HFF-Myc (cell line): ENCODE measurements at places on chromosomes 5 and 9.
A peak's percentile ranks its signal among the peaks of the same experiment; 100 is the strongest.

DNA sequence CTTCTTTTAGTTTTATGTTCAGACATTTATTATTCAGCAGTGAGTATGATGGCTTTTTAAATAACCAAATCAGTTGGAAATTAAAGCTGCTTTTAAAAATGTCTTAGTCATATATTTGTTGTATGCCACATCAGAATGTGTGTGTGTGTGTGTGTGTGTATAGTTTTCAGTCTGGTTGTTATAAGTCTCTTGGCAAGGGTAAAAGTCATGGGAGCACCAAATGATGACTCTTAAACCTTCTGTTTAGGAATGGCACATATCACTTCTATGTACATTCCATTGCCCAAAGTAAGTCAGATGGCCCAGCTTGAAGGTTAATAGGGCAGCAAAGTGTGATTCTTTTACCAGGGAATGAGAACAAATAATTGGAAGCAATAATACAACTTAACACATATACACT lies 135.9 kb downstream of the RNF180 start:
- DNase-seq: no peak

DNA sequence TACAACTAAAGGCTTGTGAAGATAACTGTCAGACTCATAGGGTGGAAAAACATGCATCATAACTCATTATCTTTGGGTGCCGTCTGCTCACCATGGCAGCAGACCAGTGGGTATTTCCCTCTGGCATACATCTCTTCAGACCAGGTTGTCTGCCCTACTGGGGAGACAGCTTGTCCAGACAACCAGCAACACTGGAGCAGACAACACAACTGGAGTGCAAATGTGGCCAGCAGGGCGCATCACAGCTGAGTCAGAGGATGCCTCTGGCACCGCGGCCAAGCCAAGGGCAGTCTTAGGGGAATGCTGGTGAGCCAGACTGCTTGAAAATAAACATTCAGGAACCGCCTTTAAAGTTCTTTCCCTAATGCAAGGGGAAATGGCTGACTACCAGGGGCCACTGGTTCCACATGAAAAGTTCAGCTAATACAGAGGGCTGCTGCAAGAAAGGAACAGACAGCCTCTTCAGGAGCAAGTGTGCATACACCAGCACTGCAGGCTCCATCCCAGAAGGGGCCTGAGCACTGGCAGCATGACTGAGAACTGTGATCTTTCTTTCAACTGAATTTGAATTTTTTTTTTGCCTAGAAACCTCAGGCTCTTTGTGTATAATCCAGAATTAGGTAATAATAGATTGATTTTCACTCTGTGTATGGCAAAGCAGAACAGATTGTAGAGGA lies 77.3 kb downstream of the MAMDC2 start:
- DNase-seq: peak; percentile 76

- DNase-seq: no peak
Observed at GRCh38 chr5:172915514-172915913, 43.7 kb upstream of the RPL26L1 start.

GRCh38 chr9:93451849-93452709 lies 594 bp downstream of the FAM120A start:
- no peak for DNase-seq

DNA sequence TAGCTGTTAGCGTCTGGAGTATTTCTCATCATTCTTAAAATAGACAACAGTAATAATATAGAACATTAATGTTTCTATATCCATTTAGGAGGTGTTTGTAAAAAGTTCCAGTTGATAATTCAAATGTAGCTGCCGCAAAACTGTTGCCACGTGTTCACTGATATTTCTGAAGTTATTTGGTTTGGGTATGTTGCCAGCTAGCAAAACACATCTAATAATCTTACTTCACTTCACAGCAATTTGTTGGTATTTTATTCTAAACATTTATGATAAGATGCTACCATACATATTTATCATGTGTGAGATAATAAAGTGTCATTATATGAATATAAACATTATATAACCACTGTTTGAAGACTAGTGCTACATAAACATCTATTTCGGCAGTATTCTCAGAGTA lies 101.6 kb downstream of the CDH12 start:
- DNase-seq: no peak

DNA sequence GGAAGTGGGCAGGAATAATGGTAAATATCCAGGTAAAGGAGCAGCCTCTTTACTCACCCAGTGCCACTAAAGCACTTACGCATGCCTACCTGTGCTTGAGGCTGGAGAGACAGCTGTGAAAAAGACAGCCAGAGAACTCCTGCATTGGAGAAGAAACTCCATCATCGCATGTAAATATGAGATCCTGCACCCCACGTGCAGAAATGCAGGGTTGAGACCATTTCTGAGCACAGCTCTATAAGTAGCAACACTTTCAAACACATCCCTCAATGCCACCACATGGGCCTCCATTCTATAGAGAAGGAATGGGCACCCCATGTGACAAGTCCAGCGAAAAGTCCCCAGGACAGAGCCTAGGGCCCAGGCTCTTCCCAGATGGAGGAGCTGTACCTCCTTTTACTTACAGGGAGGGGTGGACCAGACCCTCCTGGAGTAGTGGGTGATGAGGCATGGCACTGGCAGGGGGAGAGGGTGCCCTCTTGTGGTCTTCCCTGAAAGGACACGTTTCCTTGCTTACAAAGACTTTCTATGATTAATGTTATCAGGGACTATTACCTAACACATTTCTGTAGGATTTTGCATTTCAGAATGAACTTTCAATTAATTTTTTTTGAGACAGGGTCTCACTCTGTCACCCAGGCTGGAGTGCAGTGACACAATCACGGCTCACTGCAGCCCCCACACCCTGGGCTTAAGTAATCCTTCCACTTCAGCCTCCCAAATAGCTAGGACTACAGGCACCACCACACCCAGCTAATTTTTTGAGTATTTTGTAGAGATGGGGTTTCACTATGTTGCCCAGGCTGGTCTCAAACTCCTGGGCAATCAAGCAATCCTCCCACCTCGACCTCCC lies 55.3 kb upstream of the IL17B start:
- no peak for DNase-seq

- DNase-seq: no peak
Observed at GRCh38 chr5:6125781-6126180, 252.6 kb downstream of the MED10 start.

- no peak for DNase-seq
Observed at GRCh38 chr5:157233515-157233914, 32.4 kb upstream of the CYFIP2 start.

DNA sequence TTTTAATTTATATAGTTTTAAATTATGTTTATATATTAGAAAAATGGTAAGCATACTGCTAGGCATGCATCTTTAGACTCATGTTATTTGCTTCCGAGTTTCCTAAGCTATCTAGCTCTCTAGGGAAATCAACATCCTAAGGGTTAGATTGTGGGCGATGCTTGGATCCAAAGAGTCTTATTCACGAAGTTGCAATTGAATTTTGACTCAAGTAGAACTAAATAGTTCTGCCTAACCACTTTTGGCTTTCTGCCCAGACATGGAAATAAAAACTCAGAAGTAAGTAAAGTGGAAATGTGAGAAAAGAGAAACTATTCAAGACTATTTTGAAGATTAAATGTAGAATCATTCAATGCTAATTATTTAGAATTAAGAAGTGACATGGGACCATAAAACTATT lies 440.4 kb downstream of the CDH18 start:
- no peak for DNase-seq

GRCh38 chr9:123615381-123615780 lies 259.4 kb downstream of the CRB2 start:
- DNase-seq: no peak

DNA sequence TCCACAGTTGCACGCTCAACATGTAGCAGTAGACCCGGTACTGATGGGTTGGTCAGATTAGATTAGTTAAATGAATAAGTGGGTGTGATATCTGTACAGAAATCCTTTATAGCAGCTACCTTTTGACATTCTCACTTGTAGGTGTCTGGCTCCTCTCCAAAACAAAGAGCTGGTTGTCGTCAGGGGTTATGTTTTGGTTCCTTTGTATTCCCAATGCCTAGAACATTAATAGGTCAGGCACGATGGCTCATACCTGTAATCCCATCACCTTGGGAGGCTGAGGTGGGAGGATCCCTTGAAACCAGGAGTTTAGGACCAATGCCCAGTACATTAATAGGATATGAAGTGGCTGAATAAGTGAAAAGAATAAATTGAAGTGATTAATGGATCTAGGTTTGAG lies 182.1 kb downstream of the SNCAIP start:
- DNase-seq: no peak

DNA sequence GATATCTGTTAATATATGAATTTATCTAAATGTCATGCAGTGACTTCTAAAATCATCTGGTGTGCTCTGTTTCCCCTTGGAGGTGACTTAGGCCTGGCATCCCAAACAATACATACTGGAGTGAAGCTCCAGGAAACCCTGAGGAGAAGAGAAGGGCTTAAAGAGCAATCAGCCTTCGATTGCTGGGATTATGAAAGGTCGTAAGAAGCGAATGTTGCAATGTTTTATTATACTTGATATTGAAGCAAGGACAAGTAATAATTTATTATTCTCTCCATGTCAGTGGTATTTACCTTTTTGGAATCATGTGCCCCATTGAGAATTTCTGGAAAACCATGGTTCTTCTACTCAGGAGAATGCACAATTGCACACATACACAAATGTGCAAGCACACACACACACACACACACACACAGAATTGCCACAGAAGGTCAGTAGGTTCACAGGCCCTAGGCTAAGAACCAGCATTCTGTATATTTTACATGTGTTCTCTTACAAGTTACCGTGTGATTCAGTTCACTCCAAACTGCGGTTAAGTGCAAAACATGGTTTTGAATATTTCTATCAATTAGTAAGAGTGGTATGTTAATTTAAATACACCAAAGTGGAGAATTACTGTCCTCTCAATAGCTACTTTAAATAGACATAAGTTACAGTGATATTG lies 79.1 kb upstream of the CDKN2B start:
- no peak for DNase-seq

- DNase-seq: no peak
Observed at GRCh38 chr5:135225856-135226560, 173.0 kb downstream of the MACROH2A1 start.

DNA sequence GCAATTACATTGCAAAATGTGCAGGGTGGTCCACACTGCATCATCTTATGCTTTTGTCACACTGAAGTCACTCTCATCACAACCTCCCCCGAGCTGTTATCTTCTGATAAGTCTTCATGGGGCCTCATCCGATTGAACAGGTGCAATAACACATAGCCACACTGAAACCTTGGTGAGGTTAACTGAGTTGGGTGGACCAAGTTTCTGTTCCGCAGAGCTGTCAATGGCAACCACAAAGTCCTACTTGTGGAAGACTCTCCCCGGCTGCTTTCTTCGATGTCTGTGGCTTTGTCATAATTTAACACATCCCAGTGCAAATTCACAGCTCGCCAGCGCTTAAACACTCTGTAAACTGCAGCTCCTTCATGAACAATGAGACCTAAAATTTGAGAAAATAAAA lies 112.2 kb downstream of the MARCHF11 start:
- no peak for DNase-seq

DNA sequence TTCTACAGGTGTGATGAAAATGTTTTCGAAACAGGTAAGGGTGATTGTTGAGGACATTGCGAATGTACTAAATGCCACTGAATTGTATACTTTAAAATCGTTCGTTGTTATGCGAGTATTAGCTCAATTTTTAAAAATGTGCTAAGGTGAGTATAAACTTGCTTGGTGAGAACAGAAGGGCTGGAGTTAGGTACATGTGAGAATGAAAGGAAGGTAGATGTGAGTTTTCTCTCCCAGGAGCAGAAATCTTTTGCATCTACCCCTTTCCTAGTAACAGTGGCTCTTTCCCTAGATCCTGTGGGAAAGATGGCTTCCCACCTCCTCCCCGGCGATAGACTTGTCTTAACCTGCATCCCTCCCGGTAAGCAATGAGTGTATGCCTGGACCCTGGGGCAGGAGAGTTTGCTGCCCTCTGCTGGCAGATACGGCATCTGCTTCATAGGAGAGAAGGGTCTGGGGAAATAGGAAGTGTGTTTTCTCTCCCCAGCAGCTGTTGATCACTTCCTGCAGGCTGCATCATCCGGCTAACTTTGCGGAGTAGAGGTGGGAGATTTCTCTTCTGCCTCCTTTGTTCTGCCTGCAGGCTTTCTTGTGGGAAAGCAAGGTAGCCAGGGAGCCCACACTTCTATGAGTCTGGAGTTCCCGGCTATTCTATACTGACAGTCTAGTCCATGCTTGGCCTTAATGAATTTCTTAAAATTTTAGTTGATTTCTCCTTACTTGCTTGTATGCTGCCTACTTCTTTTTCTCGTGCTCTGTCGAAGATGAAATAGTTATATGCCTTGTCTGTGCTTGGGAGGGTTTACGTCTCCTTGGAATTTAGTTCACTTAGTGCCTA lies 373.3 kb upstream of the SEMA6A start:
- no peak for DNase-seq

DNA sequence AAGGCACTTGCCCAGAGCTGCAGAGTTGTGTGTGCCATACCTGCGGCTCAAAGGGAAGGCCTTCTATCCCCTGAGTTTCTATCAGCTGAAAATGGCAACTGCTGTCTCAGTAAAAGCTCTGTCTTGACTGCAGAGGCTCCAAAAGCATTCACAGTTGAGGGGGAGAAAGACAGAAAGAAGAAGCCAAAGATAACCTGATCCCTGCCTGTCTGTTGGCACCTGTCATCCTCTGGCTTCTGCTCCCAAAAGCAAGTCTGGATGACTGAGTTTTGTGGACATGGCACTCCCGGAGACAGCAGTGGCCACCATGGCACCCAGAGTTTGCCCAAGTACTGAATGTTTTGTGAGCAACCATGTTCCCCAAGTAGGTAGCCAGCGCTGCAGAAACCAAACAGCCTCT lies 176.6 kb downstream of the NR3C1 start:
- no peak for DNase-seq

DNA sequence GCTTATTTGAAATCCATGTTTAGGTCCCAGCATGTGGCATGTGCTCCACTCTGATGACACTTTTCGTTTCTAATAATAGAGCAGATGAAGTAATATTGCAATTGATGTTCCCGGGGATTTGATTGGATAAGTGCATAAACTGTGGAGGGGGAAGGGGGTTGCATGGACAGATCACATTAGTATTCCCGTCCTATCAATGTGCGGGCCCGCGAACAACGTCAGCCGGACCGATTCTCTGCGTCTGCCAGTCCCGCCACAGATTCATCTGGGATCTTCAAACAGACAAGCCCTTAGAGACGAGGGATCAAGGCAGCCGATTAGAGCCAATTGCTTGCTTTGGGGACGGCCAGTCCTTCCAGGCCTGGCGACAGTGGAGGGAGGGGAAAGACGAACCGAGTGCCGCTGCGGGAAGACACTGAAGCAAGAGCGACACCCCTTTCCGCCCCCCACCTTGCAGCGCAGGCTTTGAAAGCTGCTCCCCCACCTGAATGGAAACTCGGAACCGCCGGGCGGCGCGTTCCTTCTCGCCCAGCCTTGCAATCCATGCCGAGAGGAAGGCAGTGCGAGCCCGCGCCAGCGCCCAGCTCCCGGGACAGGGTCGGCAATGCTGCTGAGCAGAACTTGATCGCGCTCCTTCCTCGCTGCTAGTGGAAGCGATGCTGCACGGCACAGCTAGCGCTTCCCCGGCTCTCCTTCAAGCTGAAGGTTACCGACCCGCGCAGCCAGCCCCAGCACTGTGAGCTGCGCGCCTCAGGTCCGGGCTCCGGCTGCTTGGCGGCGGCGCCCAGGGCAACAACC lies at the start of gene RGS7BP:
Gene RGS7BP (plus strand): TSS at position 247 of the 798 bp plus-strand sequence. CDS start 610 bp downstream, outside the sequence.
- no peak for DNase-seq
